ENCODE measurements at places on chromosomes 16 and 17.

DNA sequence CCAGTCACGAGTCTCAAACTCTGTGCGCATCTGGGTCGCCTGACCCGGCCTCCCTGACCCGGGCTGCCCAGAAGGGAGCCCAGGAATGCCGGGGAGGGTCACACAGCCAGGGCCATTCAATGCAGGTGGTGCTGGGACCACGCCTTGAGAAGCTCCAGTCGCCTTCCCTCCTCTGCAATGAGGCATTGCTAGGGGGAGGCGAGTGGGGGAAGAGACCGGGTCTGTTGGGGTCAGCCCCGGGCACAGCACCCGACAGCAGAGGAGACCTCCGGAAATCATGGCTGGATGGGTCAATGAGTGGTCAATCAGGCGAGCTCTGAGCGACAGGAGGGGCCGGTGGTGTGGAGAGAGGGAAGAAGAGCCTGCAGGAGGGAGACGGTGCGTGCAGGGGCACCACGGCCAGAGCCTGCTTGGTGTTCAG is 13.3 kb downstream of the JPH3 start:
- no peak for DNase-seq

- DNase-seq: no peak
These were observed 13.0 kb upstream of the DHRS11 start for GRCh38 chr17:36578671-36579070.

GRCh38 chr16:86395477-86395876 is 114.8 kb upstream of the FOXF1 start:
- no peak for DNase-seq

- no peak for DNase-seq
These were observed 45.6 kb upstream of the ENPP7 start for GRCh38 chr17:79685121-79685520.

GRCh38 chr16:56684926-56685590 is 2.8 kb downstream of the MT1X start:
- DNase-seq: no peak
